ENCODE measurements at places on chromosomes 5 and 9. TPM values are rescaled to one million over a fixed set of nuclear protein-coding genes. Genes with fewer than 3 reads are reported as not detected.

The NR4A3 gene
- 0.36 TPM for polyA plus RNA-seq

The CENPP gene
- polyA plus RNA-seq: 5.3 TPM

DNA sequence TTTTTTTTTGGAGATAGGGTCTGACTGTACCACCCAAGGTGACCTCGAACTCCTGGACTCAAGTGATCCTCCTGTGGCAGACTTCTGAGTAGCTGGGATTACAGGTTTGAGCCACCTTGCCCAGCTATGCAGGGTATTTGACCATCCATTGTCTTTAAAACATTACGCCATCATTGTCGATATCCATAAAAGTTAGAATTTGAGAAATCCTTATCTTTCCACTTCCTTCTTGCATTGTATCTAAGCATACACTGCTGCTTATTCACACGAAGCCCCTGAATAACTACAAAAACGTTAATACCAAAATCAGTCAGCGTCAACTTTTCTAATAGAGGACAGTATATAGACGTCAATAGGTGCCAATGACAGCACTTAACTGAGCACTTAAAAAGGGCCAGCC lies 5.4 kb upstream of the OTULINL start:
- DNase-seq: no peak

The GZMA gene
- 0.43 TPM for polyA plus RNA-seq

The SLF1 gene
- polyA plus RNA-seq: 15.3 TPM

DNA sequence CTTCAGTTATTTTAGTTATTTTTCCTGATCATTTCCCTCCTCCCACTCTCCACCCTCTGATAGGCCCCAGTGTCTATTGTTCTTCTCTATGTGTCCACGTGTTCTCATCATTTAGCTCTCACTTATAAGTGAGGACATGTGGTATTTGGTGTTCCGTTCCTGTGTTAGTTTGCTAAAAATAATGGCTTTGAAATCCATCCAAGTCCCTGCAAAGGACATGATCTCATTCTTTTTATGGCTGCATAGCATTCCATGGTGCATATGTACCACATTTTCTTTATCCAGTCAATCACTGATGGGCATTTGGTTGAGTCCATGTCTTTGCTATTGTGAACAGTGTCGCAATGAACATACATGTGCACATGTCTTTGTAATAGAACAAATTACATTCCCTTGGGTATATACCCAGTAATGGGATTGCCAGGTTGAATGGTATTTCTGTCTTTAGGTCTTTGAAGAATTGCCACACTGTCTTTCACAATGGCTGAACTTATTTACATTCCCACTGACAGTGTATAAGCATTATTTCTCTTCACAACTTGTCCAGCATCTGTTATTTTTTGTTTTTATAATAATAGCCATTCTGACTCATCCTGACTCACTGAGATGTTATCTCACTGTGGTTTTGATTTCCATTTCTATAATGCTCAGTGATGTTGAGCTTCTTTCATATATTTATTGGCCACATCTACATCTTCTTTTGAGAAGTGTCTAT lies 17.2 kb upstream of the DIRAS2 start:
- no peak for DNase-seq

The LRRC19 gene
- polyA plus RNA-seq: 12.0 TPM

GRCh38 chr9:89178830-89179539 lies 367 bp upstream of the SHC3 start:
- no peak for DNase-seq

- DNase-seq: no peak
Measured at GRCh38 chr5:130017173-130017572, 112.9 kb downstream of the CHSY3 start.

The DAB2 gene
- polyA plus RNA-seq: 240 TPM

The BTNL3 gene
- polyA plus RNA-seq: not detected

DNA sequence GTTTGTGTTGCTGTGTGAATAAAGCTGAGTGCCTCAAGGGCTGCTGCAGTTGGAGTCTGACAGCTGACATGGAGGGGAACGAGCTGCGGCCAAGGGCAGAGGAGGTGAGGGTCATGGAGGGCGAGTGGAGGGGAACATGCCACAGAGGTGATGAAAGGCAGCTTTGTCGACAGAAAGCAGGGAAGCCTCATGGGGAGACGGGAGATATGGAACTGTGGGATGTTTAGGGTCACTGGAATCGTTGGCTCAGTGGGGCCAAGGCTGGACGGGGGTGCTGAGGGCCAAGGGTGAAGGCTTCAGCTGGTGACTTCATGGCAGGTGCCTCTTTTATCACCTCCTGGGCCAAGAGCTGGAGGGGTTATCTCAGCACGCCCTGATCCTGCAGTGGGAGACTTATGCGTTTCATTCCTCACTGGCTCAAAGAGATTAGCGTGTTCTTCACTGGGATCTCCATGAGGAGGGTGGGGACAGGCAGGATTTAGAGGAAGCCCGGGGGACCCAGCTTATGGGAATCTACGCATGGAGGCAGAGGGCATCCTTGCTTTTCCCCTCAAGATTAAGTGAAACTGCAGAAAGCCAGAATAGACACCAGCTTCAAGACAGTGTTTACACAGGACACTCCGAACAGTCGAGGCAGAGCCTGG lies 42.2 kb downstream of the FAM240B start:
- DNase-seq: no peak

The PCDHA4 gene
- polyA plus RNA-seq: 0.73 TPM

- no peak for DNase-seq
Measured at GRCh38 chr9:16460696-16461095, 409.8 kb downstream of the BNC2 start.

- DNase-seq: no peak
Measured at GRCh38 chr5:169667896-169668674, 31.0 kb downstream of the DOCK2 start.

DNA sequence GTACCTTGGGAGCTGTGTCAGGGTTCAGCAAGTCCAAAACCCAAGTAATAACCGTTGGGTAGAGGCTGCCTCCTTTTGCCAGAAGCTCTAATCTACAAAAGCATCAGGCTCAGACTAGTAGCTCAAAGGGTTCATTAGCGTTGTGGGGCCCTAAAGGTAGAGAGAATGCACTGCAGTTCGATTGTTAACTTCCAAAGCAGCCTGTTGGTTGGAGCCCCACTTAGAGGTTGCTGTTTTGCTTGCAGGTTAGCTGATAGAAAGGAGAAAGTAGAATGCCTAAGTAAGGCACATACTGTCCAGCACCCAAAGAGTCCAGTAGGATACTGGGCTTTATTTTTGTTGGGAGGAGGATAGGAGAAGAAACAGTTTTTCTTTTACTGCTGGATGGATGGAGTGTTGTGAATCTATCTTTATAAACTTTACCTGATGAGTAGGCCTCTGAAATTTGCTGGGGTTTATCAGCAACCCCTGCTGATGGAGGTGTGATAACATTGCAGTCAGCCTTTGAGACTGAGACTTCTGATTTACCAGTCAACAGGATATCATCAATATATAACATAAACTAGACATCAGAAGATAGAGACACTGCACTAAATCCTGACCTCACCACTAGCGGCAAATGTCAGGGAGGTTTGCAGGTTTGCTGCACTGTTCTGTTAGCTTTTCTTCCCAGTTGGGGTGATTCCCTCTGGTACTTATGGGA lies 34.8 kb downstream of the ZNF131 start:
- no peak for DNase-seq

- DNase-seq: no peak
Measured at GRCh38 chr5:41012318-41012717, 58.8 kb downstream of the MROH2B start.

- no peak for DNase-seq
Measured at GRCh38 chr5:159969966-159970365, 39.0 kb upstream of the TTC1 start.

- no peak for DNase-seq
Measured at GRCh38 chr5:7991125-7991821, 122.3 kb downstream of the MTRR start.

- DNase-seq: no peak
Measured at GRCh38 chr5:122120957-122121356, 8.4 kb upstream of the ZNF474 start.

The CD180 gene
- 0.57 TPM for polyA plus RNA-seq

The CCNI2 gene
- polyA plus RNA-seq: 3.1 TPM

The GPX8 gene
- 65.4 TPM for polyA plus RNA-seq

DNA sequence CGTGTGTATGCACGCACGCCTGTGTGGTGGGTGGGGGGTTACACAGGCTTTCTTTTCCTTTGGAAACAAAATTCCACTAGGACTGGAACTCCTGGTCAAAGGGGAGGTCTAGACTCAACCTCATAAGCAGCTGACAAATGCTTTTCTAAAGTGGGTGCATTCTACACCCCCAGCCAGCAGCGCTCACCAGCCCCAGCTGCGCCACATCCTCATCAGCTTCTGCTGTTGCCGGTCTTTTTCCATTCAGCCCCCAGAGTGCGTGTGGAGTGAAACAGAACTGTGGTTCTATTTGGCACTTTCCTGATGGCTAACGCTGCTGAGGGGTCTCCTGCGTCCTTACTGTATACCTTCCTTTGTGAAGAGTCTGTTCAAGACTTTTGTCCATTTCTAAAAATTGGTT lies 77.6 kb upstream of the SARDH start:
- DNase-seq: no peak

- no peak for DNase-seq
Measured at GRCh38 chr5:171904886-171905285, 101.6 kb downstream of the FBXW11 start.

DNA sequence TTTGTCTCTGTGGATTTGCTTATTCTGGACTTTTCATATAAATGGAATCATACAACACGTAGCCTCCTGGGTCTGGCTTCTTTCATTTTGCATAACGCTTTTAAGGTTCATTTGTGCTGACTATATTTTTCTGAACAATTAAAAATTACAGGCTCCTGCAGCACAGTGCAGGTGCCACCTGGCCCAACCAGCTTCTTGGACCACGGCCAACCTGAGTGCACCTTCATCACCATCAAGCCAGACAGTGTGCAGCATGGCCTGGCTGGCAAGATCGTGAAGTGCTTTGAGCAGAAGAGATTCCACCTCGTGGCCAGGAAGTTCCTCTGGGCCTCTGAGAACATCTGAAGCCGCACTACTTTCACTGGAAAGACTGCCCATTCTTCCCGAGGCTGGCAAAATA lies 53.5 kb upstream of the COL15A1 start:
- DNase-seq: no peak

- no peak for DNase-seq
Measured at GRCh38 chr9:70488793-70489105, 74.3 kb upstream of the KLF9 start.

GRCh38 chr5:98776066-98776705 lies 2.7 kb downstream of the RGMB start:
- no peak for DNase-seq

The TLX3 gene
- not detected for polyA plus RNA-seq
